Mesothelial cell of epicardium (in vitro differentiated cells): ENCODE measurements at places on chromosomes 5 and 9.

DNA sequence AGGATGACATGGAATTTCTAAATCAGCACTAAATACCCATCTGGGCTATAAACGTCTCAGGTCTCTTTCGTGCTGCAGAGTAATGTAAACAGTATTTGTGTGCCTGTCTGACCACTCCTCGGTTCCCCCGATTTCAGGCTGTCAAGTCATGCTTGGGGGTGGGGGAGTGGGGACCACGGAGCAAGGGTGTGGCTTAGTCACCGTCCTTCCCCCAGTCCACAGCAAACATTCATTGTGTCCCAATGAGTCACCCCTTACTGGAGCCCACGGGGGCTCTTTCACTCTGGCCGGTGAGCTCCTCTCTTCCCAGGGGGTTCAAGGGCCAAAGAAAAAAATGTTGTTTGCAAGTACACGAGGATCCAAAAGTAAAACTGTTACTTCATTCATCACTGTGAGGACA lies 72.4 kb upstream of the ICE1 start:
- no peak for DNase-seq

GRCh38 chr5:179404321-179405053 lies 59.2 kb upstream of the ADAMTS2 start:
- no peak for DNase-seq

DNA sequence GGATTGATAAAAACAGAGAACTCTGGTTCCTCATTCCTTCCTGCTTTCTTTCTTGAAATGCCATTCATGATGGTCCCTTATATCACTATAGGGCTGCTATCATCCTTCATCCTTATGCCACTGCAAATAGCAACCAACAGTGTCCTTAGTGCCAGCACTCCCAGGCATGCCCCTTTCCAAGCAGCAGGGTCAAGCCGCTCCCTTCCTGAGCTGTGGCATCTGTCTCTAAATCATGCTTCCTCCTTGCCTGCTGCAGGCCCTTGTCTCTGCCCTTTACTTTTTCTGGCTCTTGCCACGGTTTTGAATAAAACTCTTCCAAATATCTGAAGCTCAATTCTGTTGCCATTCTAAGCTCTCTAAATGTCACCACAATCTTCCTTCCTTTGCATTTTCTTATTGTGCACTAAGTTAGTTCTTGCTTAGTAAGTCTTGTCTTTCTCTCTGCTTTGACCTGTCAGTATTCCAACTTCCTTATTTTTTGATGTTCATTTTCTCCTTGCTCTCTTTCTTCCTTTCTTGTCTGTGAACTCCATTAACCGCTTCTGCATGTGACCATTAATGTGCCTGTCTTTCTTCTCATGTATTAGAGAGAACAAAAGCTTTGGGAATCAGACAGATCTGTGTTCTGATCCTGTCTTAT lies 19.9 kb downstream of the TLR4 start:
- no peak for DNase-seq

GRCh38 chr5:102375272-102375671 lies 79.2 kb upstream of the SLCO4C1 start:
- no peak for DNase-seq

- no peak for DNase-seq
Measured at GRCh38 chr5:153777681-153778581, 260.8 kb downstream of the FAM114A2 start.

DNA sequence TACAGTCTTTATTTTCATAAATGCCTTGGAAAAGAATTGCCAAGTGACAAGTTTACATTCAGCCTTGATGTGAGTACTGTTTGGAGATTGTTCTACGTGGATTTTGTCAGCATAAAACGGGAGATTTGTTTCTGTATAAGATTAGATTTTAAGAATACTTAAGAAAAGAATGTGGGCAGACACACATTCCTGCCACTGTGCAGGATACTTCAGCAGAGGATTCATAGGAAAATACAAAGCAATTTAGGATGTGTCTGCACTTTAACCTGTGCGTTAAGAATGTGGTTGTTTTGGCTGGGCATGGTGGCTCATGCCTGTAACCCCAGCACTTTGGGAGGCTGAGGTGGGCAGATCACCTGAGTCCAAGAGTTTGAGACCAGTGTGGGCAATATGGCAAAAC lies 37.2 kb downstream of the GPR107 start:
- no peak for DNase-seq

- no peak for DNase-seq
Measured at GRCh38 chr5:132100672-132101261, 27.2 kb downstream of the CSF2 start.

- DNase-seq: no peak
Measured at GRCh38 chr9:72299017-72299603, 65.9 kb downstream of the ZFAND5 start.

GRCh38 chr5:163687414-163687813 lies 182.0 kb downstream of the MAT2B start:
- DNase-seq: no peak
